Left ventricle myocardium inferior (tissue), 1 donor: ENCODE measurements at places on chromosomes 5 and 9.

DNA sequence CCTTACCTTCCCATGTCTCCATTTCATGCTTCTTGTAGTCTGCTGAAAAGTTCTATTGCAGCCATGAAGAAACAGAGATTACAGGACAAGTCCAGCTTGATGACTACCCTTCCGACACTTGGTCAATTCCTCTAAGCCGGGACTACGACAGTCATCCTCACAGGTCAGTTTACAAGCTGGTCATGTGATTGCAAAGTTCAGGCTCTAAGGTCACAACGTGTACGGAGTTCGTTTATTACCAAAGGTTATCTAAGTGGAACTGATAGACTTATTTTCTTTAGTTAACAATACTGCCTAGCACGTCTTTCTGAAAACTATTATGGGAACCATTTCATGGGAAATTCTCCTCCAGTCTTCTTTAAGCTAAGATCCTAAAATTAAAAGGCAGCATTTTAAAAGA lies 88.5 kb upstream of the NR5A1 start:
- no peak for DNase-seq

DNA sequence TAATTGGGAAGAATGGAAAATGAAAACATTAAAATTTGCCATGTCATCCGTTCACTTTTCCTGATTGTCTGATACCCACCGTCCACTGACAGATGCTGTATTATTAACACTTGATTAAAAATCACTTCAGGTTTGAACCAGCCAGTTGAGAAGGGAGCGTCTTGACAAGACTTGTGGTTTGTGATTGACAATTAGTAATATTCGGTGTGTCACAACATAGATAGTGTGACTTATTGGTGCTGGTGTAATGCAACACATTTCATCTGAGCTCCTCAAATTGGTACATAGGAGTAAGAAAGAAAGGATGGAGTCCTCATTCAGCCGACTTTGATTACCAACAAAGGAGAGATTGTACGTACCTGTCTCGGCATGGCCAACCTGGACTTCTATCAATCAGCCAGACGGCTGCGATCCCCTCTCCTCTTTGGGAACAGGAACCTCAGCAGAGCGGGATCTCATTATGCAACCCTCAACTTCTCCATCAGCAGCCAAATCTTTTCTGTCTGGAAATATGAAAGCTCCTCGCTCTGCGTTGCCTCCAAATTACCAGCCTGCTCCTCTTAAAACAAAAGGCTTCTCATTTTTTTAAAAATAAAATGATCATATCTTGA lies 211.7 kb upstream of the MVB12B start:
- DNase-seq: no peak

DNA sequence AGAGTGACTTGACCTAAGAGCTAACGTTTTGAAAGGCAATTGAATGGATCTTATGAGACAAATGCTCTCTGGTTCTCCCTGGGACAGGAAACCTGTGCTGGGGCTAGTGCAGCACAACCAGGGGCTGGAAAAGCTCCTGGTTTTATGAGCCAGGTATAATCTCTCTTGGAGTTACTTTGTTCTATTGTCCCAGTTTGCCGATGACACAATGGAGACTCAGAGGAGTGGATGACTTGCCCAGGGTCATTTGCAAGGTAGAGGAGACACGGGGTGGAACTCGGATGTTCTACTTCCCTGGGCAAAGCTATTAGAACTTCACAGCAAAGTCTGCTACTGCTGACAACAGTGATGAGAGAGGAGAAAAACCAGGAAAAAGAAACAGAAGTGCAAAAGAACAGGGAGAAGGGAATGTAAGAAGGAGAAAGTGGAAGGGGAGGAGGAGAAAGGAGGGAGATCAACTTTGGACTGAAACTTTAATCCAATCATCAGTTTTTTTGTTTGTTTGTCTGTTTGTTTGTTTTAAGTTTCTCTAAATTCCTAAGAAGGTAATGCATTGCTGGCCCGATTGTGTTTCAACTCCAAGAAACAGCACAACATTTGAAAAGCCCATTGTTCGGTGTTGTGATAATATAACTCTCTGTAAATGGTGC lies 7.4 kb upstream of the GSN start:
- DNase-seq: no peak

DNA sequence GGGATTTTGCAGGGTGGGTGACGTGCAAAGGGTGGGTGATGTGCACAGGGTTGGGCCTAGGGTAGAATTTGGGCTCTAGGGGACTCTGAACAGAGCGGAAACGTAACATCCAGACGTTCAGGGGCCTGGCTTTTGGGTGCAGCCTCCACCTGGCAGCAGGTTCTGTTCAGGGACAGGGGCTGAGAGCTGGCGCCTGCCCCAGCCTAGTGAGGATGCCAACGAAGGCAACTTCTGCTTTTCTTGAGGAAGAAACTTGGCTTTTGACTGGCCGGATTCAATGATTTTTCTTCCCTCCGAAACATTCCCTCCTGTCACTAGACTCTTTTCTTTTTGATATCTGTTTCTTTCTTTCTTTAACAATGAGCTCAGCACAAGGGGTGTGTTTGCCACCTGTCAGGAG lies 38.6 kb upstream of the SLC6A19 start:
- DNase-seq: no peak
